ENCODE measurements at places on chromosomes 5 and 9.

GRCh38 chr5:139836469-139837208 lies 41.0 kb downstream of the PSD2 start:
- no peak for DNase-seq

- DNase-seq, result no peak
These were observed 388.1 kb downstream of the SEMA5A start for GRCh38 chr5:9157811-9158210.

GRCh38 chr9:118736406-118736805 lies 632.8 kb downstream of the BRINP1 start:
- DNase-seq, result no peak

DNA sequence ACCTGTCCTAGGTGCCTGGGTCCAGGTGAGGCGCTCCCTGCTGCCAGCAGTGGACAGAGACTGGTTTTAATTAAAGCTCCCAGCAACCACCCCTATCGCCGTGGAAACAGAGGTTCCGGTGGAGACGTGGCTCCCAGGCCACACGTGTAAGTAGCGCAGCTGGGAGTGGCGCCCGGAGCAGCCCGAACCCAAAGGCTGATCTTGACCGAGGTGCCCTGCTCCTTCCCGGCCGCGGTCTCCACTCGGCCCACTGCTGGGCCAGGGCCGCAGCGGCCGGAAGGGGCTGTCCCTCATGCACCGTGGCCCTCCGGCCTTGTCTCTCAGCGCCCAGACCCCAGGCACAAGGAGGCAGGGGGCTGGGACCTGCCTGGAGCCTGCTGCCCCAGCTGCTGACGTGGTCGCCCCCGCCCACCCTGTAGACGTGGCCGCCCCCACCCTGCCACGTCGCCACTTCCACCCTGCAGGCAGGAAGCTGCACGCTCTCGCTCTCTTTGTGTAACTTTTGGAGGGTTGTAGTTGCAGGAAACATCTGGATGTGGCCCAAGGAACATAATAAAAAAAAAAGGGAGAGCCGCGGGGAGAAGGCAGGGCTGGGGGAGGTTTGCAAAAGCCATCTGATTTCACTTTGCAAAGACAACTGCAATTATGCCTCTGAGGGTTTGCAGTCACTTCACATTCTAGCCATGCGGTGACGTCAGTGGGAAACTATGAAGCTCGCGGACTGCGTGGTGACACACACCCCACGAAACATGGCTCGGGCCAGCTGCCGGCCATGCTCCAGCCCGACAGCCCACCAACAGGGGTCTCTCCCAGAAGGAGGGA lies 129.9 kb downstream of the RXRA start:
- peak; percentile 98 for DNase-seq

- DNase-seq, result no peak
These were observed 24.9 kb upstream of the CEP120 start for GRCh38 chr5:123448017-123448617.

DNA sequence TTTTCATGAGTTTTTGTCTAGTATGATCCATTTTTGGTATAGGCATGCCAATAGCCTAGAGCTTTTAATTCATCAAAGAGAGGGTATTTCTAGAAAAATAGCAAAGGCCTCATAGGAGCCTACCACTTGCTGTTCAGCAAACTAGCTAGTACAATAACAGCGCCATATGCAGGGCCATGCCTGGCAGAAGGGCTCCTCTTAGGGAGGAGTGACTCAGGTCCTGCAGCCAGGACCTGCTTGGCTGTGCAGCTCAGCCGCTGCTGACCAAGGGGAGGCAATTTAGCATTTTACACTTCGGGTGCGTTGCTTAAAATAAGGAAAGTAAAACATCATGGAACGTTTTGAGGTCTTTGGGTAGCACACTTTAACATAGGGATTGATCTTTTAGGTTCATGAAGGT lies 100.6 kb downstream of the TRIO start:
- no peak for DNase-seq

GRCh38 chr9:70044490-70045307 lies 1.1 kb downstream of the MAMDC2 start:
- DNase-seq, result peak; percentile 80

GRCh38 chr5:76818844-76819831 lies at the start of gene F2RL1:
Gene F2RL1 (plus strand): TSS chr5:76819030. CDS start chr5:76819183, 153 bp downstream.
- peak; percentile 99 for DNase-seq

GRCh38 chr5:168073311-168073710 lies 218.1 kb upstream of the WWC1 start:
- no peak for DNase-seq

GRCh38 chr9:78261403-78262001 lies 25.6 kb downstream of the CEP78 start:
- no peak for DNase-seq

DNA sequence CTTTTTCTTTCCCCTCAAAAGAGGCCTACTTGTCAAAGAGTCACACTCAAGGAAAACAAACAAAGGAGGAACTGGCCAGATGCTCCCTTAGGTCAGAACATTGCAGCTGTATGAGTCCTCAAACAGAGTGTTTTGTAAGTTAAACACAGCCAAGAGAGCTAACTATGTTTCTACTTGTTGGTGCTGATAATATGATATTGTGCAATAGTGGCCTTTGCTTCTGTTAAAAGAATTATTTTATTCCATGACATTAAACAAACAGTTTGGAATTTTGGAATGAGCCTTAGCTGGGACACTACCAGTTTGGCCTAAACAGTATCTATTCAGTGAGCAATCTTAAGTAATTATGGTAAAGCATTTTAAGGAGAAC lies 56.0 kb upstream of the TPD52L3 start:
- DNase-seq, result no peak

- no peak for DNase-seq
These were observed 15.0 kb upstream of the VAV2 start for GRCh38 chr9:134007150-134007549.

GRCh38 chr9:38229104-38229500 lies 160.1 kb upstream of the SHB start:
- peak; percentile 60 for DNase-seq

- no peak for DNase-seq
These were observed 87.1 kb downstream of the PPP2R2B start for GRCh38 chr5:146791471-146791870.

GRCh38 chr5:143436871-143437270 lies 33.4 kb upstream of the NR3C1 start:
- DNase-seq, result no peak

DNA sequence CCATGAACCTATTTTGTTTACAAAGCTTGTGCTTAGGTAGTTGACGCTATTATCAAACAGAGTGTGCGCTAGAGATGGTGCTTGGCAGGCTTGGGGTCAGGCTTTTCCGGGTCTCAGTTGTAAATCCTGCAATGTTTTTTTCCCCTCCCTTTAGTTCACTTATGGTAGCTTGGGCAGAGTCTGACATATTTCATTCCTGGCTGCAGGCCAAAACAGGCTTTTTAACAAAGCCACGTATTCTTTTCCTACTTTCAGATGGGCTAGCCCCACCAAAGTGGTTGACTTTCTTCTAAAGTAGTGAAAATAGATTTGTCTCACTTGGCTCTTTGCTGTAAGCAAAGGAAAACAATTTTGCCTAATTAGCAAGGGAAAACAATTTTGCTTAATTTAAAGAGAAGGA lies 58.0 kb upstream of the FBN2 start:
- no peak for DNase-seq

GRCh38 chr5:119059740-119060255 lies 11.1 kb upstream of the DMXL1 start:
- no peak for DNase-seq

GRCh38 chr5:23466401-23466912 lies 41.0 kb upstream of the PRDM9 start:
- DNase-seq, result no peak

DNA sequence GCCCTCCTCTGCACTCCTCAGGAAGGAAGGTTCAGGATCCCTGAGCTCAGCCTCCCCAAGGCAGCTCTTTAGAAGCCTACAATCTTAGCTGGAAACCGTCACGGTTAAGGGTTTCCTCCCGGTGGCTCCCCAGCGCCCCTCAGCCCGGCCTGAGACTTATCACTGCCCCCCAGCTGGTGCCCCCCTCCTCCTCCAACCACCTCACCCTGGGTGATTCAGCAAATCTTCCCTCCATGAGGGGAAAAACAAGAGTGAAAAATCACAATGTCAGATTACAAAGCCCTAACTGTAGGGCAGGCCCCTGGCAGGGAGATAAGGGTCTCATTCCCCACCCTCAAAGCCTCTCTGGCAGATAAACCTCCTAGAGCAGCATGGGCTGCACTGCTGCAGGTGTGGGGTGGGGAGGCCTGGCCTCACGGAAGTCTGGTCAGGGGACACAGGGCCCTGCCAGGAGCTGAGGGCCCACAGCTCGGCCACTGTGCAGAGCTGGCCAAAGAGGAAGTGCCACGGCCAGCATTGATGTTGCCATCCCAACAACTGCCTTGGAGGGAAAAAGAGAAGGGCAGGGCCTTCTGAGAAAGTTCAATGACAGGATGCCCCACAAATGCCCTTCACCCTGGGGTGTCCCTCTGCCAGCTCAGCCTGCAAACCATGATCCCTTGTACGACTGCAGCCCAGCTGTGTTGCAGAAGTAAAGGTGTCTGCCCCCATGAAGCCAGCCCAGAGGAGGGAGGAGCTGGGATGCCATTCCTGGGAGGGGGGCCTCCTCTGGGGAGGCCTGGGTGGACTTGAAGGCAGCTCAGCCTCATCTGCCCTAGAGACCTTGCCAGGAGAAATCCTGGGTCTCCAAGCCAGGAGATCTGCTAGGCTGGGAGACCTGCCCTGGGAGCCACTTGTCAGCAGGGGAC lies 25.9 kb downstream of the GFI1B start:
- DNase-seq, result no peak

GRCh38 chr9:71680189-71680980 lies 87.9 kb downstream of the CEMIP2 start:
- peak; percentile 73 for DNase-seq

DNA sequence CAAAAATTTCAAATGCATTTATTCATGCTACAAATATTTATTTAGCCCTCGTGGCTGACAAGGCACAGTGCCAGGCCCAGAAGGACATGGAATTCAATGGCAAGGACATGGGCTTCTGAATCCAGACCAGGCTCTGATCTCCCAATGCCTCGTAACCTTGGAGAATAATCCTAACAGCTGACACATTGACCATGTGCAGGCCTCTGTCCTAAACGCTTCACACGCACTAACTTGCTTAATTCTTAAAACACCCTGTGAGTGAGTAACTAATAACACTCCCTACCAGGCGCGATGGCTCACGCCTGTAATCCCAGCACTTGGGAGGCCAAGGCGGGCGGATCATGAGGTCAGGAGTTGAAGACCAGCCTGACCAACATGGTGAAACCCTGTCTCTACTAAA lies 33.2 kb downstream of the MYO10 start:
- DNase-seq, result peak; percentile 67

GRCh38 chr5:72630081-72630480 lies 122.9 kb upstream of the ZNF366 start:
- DNase-seq, result no peak

- DNase-seq, result no peak
These were observed 76.3 kb downstream of the MED10 start for GRCh38 chr5:6302075-6302474.

GRCh38 chr9:96327694-96328352 lies 25.8 kb upstream of the HSD17B3 start:
- DNase-seq, result peak; percentile 57

DNA sequence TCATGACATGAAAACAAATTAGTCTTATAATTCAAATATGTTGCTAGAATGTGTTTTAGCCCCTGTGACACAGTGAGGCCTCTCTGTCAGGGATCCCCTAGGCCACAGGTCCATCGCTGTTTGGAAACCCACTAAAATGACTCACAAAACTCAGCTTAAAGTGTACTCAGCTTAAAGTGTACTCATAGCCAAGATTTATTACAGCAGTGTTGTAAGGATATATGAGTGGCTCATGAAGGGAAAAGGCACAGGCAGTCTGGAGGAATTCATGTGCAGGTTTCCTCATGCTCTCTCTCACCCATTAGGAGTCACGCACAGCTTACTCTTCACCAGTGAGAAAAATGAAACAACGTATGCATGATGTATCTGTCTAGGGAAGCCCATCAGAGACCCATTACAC lies 24.4 kb upstream of the TGFBI start:
- no peak for DNase-seq

DNA sequence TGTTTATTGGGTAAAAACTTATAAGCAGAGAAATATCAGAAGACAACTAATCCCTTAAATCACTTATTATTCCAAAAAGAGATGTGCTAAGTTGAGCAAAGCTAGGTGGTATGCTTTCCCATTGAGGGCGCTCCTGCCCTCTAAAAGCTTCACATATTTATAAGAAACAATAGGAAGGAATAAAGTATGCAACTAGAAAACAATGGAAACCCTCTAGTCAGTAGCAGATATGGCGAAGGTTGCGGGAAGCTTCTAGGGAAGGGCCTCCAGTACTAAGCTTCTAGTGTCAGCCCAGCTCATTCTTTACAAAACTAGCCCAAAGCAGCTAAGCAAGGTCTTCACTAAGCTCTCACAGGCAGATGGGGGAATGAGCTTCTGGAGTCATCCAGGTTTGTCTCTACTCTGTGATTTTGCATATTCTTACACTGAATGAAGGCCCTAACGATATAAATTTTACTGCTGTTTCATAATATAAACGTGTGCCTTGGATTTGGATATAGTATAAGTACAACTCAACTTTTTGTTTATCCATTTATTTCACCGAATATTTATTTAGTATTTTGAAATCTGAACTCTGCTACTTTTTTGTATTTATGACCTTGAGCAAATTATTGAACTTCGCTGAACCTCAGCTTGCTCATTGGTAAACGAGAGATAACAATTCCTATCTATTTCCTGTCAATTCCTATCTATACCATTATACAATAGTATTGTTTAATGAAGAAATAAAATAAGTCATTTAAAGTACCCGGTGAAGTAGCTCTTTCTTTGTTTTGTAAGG lies 571.4 kb downstream of the ELAVL2 start:
- no peak for DNase-seq

GRCh38 chr5:135185481-135186065 lies 151.5 kb upstream of the PITX1 start:
- no peak for DNase-seq

GRCh38 chr5:174448662-174449061 lies 275.7 kb upstream of the MSX2 start:
- DNase-seq, result no peak

- DNase-seq, result no peak
These were observed 110.4 kb upstream of the IFNK start for GRCh38 chr9:27413511-27414219.

- no peak for DNase-seq
These were observed 172.6 kb downstream of the SH3GL2 start for GRCh38 chr9:17751486-17751885.

GRCh38 chr5:124438903-124439281 lies 307.5 kb downstream of the ZNF608 start:
- DNase-seq, result no peak

Measured in islet precursor cell (in vitro differentiated cells).